ENCODE measurements at places on chromosomes 6 and 20.

DNA sequence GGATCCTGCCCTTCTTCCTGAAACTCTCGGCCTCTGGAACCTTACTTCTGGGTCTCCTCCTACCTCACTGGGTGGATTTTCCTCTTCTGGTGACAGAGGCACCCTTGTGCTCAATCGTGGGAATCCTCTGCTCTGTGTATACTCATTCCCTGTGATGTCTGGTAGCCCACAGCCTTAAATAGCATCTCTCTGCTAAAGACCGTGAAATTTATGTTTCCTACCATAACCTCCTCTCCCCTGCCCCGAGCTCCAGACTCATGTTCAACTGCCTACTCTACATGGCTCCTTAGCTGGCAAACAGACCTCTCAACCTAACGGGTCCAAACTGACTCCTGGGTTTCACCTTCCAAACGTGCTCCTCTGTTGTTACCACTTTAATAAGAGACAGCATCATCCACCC is 9.9 kb downstream of the MMP9 start:
- DNase-seq: no peak

DNA sequence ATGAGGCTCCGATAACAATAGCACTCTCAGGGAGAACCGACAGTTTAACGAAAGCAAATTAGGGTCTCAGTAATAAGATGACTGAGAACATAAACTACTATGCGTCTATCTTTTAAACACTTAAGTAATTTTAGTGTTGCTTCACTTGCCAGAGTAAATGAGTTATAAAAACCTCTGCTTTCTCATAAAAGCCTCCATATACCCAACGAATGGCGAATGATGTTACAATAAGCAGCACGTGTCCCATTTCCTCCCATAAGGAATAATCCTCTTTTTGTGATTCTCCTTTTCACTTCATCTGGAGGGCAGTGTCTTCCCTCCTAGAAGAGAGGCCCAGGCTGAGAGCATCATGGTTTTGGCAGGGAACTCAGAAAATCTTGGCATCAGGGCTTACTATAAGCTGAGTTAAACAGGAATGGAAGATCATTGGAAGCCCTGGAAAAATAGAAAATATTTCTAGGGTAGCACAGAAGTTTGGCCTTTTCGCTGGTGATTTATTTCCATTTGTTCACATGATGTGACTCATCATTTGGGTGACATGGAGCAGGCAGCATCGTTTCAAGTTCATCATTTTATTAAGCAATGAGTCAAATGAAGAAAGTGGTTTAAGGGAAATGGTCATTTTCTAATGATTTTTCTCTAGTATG is 255.4 kb downstream of the ATXN1 start:
- DNase-seq: peak; percentile 70

GRCh38 chr20:62475027-62475771 is 596 bp downstream of the GATA5 start:
- no peak for DNase-seq

- no peak for DNase-seq
These were observed 134.4 kb upstream of the COL21A1 start for GRCh38 chr6:56381801-56382251.

DNA sequence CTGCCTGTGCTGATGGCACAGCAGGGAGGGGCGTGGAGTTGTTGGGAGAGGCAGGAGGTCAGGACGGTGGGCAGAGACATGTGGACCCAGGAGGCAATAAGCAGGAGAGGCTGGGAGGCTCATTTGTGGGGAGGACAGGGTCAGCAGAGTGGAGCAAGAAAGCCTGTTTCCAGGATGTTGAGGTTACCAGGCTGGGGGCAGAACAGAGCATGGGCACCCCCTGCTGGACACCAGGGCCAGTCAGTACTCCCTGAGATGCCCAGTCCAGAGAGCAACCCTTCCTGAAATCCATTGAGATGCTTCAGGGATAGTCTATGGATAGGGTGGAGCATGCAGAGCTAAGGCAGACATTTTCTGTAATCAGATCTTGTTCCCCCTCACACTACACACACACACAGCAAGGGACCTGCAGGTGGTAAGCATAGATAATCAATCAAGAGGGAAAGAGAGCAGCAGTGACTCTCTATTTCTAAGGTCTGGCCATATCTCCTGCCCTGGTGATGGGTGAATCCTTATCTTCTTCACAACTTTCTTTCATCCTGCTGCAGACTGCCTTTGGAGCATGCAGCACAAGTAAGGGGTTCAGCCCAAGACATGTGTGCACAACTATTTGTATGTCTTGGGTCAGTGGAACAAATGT is 41.7 kb downstream of the MOCS1 start:
- peak; percentile 71 for DNase-seq

GRCh38 chr6:53287336-53288225 is 61.2 kb downstream of the ELOVL5 start:
- no peak for DNase-seq

- DNase-seq: no peak
These were observed 48.9 kb downstream of the CLIC5 start for GRCh38 chr6:45966797-45967196.

- DNase-seq: no peak
These were observed 32.8 kb downstream of the LAMA4 start for GRCh38 chr6:112221561-112221960.

GRCh38 chr6:120039664-120040063 is 690.1 kb upstream of the MAN1A1 start:
- DNase-seq: no peak

DNA sequence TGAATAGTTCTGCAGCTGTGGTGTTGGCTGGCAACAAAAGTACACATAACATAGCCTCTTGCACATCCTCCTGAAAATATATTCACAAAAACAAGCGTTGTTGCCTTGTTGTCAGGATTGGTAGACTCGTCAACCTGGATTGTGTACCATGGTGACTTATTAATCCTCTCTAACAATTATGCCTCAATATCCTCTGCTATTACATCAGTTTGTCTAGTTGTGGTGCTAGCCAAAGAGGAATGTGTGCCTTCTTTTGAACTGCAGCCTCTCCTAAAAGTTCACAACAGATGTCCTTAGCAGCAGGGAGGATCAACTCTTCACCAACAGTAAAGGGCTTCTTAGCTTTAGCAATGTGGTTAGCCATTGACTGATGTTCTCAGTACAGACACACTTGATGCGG is 3.6 kb upstream of the SF3B5 start:
- no peak for DNase-seq

- no peak for DNase-seq
These were observed 224.9 kb downstream of the ANKRD60 start for GRCh38 chr20:58003525-58003924.

- no peak for DNase-seq
These were observed 22.4 kb upstream of the IFNGR1 start for GRCh38 chr6:137241481-137242038.

GRCh38 chr6:162332365-162332764 is 395.2 kb downstream of the PRKN start:
- no peak for DNase-seq

- DNase-seq: no peak
These were observed 6.2 kb downstream of the SLC9A8 start for GRCh38 chr20:49818816-49819215.

DNA sequence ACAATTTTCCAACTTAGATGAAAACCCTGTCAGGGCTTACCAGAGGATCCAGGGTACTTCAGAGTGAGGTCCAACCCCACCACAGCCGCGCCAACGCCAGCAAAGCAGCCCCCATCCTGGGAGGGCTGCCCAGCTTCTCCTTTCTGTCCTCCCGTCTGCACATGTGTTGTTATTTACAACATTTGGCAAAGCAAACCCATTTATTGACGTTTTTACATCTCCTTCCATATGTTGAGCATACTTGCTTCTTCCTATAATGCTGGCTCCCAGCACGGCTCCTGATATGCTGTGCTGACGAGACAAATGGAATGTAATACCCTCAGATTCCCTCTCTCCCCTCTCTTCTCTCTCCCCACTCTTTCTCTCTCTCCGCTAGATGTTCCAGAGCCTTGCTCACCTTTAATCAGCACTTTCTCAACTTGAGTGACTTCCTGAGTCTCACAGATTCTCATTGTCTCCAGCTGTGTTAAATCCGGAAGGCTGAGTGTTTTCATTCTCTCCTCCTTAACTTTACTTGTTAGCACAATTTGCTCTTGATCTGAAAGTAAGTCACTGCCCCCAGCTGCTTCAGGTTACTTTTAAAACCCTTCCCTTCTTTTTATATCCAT is 22.7 kb downstream of the RCAN2 start:
- DNase-seq: no peak

GRCh38 chr20:53077373-53078205 is 105.4 kb downstream of the TSHZ2 start:
- DNase-seq: no peak

- peak; percentile 8 for DNase-seq
These were observed 78.1 kb downstream of the CFAP61 start for GRCh38 chr20:20130399-20130798.

DNA sequence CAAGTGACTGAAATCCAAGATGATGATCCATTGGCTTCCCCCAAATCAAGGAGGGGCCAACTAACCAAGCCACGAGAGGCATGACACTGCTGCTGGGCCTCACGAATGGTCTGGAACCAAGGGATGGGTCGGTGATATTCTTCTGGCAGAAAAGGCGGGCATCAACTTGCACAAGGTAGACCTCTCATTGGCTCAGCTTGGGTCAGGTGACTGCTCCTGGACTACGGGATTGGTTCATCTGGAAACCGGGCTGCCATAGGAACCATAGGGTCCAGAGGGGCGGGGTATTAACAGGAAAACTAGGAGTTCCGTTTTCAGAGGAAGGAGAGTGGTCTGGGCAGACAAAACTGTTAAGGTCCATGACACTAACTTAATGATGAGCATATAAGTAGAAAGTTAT is 100.9 kb downstream of the TFAP2C start:
- no peak for DNase-seq

DNA sequence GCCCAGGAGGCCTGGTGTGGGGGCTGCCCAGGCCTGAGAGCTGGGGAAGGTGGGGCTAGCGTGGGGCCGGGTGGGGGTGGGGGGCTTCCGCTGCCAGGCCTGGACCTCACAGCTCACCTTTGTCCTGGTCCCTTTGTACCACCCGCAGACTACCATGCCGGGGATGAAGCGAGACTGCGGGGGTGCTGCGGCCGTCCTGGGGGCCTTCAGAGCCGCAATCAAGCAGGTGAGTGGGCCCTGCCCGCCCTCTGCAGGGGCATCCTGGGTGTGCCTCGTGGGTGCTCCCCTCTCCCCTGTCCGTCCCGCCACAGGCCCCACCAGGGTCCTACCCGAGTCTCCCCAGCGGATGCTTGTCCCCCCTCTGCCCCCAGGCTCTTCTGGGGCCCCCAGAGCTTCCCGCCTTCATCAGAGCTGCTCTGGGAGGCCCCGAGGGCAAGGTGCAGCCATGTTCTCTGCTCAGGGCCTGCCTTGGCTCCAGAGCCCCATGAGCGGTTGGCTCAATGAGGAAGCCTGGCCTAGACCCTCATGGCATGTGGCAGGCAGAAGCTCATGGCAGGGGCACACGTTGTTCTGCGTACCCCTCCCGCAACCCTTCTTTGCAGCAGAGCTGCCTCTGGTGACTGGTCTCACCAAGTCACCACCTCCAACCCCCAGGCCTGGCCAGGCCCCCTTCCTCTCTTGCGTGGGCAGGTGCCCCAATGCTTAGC is 14.5 kb downstream of the NPEPL1 start:
- DNase-seq: no peak

DNA sequence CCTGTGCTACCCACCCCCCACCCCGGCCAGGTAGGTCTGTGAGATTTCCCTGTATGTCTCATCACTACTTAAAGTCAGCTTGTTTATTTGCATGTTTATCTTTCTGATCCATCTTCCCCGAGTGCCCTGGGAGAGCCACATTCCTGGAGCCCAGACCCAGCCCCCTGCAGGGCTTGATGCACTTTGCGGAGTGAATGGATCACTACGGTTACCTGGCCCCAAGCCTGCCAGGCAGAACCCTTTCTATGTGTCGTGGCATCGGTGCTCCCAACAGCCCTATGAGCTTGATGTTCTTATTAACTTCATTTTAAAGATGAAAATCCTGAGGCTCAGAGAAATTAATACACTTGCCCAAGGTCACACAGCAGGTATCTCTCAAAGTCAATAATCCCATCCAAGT is 13.6 kb upstream of the SLCO4A1 start:
- DNase-seq: no peak

DNA sequence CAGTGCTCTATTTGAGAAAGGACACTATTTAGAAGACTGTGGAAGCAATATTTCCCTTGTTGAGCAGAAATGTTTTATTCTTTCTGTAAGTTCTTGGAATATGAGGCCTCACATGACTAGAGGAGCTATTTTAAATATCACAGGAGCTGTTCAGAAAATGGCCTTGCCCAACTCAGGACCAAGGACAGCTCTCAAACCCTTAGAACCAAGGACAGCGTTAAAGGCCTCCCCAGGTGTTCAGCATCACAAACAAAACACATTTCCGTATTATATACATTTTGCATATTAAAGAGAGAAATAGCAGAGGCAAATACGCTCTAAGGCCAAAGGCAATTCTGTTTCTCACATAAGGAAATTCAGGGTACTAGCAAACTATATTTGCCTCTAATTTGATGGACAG is 631.4 kb downstream of the CDH26 start:
- DNase-seq: no peak

DNA sequence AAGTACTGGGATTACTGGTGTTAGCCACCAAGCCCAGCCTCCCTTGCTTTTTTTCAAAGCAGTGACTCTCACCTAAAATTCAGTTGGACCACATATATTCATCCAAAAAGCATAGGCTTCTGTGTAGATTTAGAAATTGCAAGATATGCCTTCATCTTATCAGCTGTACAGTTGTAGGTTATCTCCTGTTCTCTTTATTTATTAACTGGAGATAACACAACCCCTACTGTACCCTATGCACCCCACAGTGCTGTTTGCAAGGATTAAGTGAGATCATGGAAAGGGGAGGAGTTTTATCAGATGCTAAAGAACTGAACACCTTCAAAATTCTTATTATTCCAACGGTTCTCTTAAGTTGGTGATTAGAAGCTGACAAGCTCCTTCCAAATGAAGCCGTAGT is 164.4 kb upstream of the JARID2 start:
- no peak for DNase-seq

DNA sequence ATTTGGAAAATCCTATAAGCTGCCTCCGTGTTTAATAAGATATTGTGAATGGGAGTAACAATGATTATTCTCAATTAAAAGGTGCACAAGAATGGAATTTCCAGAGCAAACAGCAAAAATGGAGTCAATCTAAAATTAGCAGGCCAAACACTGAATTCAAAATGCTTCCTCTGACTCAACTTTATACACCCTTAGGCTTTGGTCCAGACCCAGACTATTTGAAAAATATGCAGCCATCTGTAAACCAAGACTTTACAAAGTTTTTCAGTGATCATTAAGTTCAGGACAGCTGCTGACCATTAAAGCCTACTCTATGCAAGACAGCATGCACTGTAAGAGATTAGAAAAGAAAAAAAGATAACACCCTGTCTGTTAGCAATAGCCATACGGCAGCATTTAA is 39.4 kb upstream of the CCN6 start:
- peak; percentile 67 for DNase-seq

- DNase-seq: no peak
These were observed 43.2 kb upstream of the CDH22 start for GRCh38 chr20:46351357-46352058.

GRCh38 chr6:53910834-53911233 is 116.0 kb downstream of the LRRC1 start:
- no peak for DNase-seq

DNA sequence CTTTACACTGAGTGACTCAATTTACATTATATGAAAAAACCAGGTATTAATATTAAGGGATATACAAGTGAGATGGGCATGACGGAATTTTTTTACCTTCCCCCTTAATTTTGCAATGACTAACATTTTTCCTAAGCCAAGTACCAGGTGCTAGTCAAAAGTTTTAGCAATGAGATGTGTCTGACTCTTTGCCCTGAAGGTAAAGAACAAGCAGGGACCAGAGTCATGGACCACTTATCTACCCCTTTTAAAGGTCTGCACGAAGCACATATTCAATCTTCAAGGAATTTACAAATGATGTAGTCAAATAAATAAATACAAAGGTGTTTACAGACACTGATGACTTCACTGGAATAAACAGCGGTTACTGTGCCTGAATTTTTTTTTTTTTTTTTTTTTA is 1.4 kb downstream of the GLO1 start:
- no peak for DNase-seq

Data from HCEC 1CT (cell line).